ENCODE measurements at places on chromosomes 5 and 9.

DNA sequence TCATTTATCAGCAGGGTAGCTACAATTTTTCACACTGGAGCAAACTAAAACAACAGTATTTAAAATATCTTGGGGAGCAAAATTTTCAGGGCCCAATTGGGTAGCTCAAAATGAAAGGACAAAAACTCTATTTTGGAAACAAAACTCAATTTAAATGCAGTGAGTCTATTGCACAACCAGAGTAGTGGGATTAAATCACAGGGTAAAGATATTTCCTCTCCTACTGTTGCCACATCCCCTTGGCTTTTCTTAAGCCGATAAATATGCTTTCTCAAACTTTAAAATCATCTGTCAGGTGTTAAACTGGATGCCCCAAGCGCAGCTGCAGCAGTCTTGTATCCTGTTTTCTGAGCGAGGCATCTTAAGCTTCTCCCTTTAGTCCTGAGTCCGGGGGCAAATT is 1474.3 kb upstream of the CDH9 start:
- DNase-seq = no peak

DNA sequence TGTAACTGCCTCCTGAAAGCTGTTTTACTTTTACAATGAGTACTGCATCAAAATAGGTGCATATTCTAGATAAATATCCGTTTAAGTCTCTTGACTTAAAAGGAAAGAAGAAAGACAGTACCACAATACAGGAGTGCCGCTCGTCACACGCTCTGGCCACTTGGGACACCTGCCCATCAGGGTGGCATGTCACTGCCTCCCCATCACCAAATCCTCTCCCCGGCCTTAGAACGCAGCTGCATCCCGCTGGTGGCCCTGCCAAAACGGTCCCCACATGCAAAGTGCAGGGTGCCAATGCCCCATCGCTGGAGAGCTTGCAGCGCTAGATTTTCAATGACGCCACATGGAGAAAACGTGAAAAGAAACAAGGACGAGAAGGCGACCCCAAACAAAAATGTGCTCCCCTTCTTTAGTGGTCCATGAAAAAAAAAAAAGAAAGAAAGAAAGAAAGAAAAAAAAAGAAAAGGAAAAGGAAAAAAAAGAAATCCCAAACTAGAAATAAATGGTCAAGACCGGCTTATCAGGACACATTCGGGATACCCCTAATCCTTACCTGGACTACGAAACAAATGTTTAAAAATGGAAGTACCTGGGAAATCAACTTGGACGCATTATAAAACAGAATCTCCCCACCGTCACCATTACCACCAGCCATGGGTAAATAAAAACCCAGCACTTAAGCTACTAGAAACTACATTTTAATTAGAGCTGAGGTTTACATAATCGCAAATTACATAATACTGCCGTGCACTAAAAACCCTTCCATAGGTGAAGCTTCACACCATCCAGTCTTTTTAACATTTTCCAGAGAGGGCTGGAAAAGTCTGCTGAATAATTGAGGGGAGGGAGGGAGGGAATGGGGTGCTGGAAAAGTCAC is 1.0 kb downstream of the ANKH start:
- DNase-seq = no peak

DNA sequence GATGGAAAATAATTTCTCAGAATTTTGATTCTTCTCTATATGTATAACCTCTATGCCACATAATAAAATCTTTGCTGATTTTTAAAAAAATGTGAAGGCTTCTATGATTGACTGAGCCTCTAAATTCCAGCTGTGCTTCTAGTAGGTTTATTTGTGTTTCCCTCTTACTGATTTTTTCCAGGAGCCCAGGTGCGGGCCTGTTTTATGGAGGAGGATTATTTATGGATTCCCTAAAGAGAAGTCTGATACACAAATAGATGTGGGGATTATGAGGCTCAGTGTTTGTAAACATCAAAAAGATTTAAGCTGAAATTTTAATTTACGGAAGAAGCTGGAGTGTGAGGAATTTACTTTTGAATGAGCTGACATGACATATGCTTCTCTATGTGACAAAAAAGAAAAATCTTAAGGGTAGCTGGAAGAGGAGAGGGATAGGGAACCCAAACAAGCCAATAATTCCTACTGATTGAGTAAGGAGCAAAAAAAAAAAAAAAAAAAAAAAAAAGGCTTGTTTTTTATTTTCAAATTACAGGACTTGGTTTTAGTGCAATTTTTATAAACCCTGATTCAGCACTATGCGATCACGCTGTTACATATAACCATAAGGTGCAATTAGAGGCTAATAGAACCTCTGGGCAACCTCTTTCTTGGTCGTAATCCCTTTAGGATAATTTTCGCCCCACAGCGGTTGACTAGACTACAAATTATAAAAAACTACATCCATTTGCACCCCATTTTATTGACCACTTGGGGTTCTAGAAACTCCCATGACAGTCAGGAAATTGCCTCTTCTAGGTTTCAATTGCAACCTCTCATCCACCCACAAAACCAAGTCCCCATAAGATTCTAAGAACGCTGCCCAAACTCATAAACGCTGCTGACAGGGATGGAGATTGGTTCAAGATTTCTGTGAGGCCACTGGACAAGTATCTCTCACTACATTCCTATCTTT is 44.4 kb upstream of the RAI14 start:
- DNase-seq = no peak

GRCh38 chr5:44695259-44695658 is 113.5 kb upstream of the MRPS30 start:
- DNase-seq = no peak

- peak; percentile 64 for DNase-seq
Measured at GRCh38 chr5:122882831-122883230, 37.4 kb downstream of the SNX24 start.

DNA sequence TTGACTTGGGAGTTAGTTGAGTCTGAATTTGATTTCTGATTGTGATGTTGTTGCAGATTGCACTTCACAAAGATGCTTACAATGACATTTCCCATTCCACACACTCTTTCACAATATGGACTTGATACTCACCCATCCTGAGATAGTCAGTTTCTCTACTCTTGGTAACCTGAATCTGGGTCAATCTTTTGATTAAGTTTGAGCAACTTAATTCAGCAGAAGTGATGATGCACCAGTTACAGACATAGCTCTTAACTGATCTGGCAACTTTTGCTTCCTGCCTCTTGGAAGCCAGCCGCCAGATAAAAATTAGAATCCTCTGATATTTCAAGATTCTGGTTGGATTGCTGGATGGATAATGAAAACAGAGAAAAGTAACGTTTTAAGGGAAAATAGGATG is 79.7 kb upstream of the OSMR start:
- DNase-seq = no peak

DNA sequence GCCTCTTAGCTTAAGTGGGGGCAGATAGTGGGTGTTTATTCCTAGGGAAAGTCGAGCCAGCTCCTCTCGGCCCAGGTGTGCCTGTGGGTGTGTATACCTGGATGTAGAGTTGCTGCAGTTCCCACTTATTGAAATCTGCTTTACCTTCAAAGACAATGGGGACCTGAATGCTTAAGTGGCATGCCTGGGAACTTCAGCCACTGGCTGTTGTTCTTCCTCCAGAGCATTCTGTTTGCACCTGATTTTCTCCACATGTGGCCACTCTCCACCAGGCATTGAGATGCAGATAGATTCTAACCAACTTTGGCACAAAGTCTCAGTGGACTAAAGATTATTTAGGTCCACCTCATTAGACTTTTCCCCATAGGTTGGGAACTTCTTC is 186.8 kb downstream of the ZNF462 start:
- DNase-seq = no peak

- DNase-seq = no peak
Measured at GRCh38 chr5:165201369-165201768, 1696.0 kb downstream of the MAT2B start.

DNA sequence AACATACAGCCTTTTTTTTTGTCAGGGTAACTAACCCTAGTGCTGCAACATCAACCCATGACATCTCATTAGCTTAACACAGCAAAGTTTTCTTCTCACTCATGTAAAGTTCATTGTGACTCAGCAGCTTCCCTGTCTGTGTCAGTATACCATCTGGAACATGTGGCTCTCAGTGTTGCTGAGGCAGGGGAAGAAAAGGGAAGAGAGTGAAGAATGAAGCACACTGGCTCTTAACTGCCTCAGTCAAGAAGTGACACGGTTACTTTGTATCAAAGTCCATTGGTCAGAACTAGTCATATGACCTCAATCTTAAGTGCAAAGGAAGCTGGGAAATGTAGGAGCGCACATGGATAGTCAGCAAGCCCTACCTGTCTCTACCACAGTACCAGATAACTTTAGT is 185.0 kb upstream of the ELL2 start:
- peak; percentile 66 for DNase-seq

GRCh38 chr5:68424799-68425537 is 209.4 kb downstream of the PIK3R1 start:
- DNase-seq = peak; percentile 69

DNA sequence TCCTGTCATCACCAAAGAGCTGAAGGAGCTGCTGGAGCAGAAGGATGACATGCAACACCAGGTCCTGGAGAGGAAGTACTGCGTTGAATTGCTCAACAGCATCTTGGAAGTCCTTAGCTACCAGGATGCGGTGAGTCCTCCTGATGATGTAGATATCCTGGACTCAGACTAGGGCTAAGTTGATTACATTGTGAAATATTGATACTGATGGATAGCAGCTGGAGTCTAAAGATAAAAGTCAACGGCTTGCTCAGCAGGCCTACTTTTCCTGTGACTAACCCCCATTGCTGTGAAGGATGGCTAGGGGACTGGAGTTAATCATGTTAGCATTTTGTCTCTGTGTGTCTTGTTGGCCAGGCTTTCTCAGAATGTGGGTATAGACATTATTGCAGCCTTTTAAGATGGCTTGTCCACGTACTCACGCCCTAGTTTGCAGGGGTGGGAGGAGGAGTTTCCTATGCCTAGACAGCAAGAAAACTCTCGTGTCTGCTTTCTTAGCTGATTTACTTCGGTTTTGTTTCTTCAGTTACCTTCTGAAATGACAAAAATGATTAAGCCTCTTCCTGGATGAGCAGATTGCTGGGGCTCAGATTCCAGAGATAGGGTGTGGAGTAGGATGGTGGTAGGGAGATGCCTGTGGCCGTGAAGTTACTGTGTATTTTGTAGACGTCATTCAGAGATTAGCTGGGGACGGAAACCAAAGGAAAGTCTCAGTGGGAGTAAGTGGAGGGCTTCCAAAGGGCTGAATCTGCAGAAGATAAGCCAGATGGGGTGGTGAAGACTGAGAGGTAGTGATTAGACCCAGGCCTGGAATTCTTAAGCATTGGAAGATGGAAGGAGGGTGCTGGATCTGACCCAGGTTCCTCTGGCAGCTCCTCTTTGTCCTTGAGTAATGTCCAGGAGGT is 166.3 kb downstream of the DOCK2 start:
- peak; percentile 90 for DNase-seq

DNA sequence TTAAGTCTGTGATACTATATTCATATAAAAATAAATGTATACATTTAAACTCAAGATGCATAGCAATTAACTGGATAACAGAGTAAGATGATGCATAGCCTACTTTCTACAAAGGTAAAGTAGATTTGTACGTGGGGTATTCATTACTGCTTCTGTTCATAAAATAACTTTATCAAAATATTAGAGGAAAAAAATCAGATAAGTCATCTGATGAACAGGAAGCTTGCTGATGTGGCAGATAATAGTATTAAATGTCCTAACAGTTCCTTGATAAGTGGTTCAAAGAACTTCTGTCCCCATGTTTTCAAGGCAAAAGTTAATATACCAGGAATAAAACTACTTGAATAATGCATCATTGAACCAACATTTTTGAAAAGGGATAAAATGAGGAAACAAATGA is 123.7 kb downstream of the NFIB start:
- DNase-seq = no peak

DNA sequence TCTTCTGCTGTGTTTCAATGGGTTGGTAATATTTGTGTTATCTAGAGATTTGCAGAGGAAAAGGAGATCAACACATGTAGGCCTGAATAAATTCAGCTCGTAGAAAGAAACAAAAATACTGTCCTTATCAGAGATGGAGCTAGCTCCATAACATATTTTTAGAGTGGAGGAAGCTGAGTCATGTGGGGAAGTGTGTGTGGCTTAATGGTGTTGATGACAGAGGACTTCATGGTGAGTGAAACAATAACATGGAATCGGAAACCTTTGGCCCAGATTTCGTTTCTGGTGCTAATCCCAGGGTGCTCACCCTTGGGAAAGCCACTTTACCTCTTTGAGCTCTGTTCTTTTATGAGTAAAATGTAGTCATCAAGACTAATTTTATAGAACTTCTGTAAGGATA is 825.0 kb downstream of the TLR4 start:
- DNase-seq = peak; percentile 30

DNA sequence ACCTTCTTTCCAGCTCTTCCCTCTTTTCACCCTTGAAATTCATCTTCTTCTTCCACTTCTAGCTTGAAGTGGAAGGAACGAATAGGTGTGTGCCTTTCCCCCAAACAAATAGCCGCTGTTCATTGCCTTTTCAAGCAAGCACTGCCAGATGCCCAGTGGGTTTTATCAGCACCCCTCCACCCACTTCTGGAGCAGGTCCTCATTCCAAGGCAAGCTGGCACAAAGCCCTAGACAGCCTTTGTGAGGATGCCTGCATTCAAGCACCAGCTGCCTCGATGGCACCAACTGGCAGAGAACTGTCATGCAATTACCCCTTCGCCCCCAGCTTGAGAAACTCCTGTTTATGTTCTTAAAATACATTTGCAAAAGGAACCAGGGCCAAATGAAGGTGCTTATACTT is 36.5 kb downstream of the SERINC5 start:
- no peak for DNase-seq

GRCh38 chr5:178801021-178801420 is 58.7 kb upstream of the ZNF354B start:
- no peak for DNase-seq

GRCh38 chr5:39513236-39513635 is 88.5 kb upstream of the DAB2 start:
- no peak for DNase-seq

DNA sequence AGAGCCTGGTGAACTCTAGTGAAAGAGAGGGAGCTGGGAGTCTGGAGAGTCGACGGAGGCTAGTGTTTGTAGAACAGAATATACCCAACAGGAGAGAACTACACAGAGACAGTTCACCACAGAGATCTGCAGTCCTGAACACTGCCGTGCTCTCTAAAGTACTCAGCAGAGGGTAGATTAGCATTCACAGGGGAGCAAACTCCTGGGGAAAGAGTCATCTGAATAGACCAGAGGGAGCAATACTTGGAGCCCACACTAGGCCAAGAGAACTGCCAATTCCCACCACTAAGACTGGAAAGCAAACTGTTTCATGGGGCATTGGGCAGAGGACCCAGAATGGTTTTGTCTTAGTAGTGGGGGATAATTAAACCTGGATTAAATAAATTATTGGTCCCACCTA is 235.6 kb downstream of the EDIL3 start:
- DNase-seq = no peak

DNA sequence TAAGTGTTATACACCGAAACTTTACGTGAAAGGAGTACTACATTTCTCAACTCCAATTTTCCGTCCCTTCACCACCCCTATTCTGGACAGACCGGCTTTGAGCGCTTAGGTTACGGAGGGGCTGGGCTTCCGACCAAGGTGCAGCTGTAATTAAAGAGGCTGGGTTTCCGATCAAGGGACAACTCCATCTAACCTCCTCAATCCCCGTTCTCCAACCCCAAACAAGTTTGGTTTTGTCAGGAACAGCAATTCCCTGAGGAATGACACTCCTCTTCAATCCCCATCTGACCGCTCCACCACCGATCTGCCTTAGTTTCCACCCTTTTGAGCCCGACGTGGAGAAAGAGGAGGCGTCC is 577 bp downstream of the TUT7 start:
- no peak for DNase-seq
